ENCODE measurements at places on chromosomes 12 and 14. TPM values are rescaled to one million over a fixed set of nuclear protein-coding genes. Genes with fewer than 3 reads are reported as not detected.

The GARIN6 gene
- not detected for total RNA-seq

The SPTSSA gene
- 10.7 TPM for total RNA-seq

The PPM1H gene
- total RNA-seq = 0.18 TPM

The LIN7A gene
- not detected for total RNA-seq

The GRIP1 gene
- total RNA-seq = 0.82 TPM

The ATXN3 gene
- 45.3 TPM for total RNA-seq

The KCNMB4 gene
- 1.0 TPM for total RNA-seq

The GZMB gene
- total RNA-seq = 2,337 TPM

The PIANP gene
- total RNA-seq = not detected

The ALG10B gene
- 14.2 TPM for total RNA-seq

The SLC25A47 gene
- total RNA-seq = 0.23 TPM

The SRGAP1 gene
- not detected for total RNA-seq

The KRT8 gene
- total RNA-seq = 0.34 TPM

The IFNG-AS1 gene
- total RNA-seq = 1.9 TPM

The CLEC1A gene
- not detected for total RNA-seq

The FLRT2 gene
- total RNA-seq = not detected

The BMAL2 gene
- total RNA-seq = 14.5 TPM

The SERPINA9 gene
- total RNA-seq = not detected

The PRH2 gene
- total RNA-seq = not detected

The DDX47 gene
- 109 TPM for total RNA-seq

The MYO1H gene
- total RNA-seq = not detected

The CDKN3 gene
- total RNA-seq = 62.1 TPM

The CLEC4E gene
- not detected for total RNA-seq

The FOXM1 gene
- total RNA-seq = 105 TPM

The GPR84 gene
- 2.0 TPM for total RNA-seq

The SRRM4 gene
- total RNA-seq = not detected

The SPIC gene
- not detected for total RNA-seq

The SPPL3 gene
- 33.3 TPM for total RNA-seq

The USP30 gene
- 10.4 TPM for total RNA-seq

The KRT6C gene
- not detected for total RNA-seq
